NCI-H69 (cell line): ENCODE measurements at places on chromosomes 3 and 15.

DNA sequence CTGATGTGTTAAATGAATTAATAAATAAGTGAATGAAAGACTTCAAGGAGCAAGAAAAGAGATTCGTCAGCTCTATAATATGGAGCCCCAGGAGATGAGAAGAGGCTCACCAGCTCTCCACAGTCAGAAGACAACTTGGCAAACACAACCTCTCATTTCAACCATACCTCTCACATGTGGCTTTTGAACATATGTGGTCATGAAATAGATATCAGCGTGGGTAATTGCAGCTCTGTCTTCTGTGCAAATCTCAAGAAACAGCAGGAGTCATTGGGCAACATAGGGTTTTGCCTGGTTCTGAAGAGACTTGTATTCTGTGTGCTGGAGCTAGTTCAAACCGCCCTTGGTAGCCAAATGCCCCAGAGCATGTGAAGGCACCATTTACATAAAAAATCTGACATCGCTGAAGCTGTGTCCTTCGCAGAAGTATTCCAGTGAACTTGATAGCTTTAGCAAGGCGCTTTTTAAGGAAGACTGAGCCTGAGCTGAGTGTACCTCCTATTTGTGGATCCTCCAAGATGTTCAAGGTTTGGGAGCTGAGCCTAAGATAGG is 8.4 kb downstream of the CX3CR1 start:
- peak; percentile 27 for DNase-seq

- peak; percentile 77 for DNase-seq
Measured at GRCh38 chr3:18237251-18238005, 187.7 kb downstream of the SATB1 start.

- peak; percentile 41 for DNase-seq
Measured at GRCh38 chr3:170724599-170725280, 138.9 kb upstream of the SLC7A14 start.

- DNase-seq, result peak; percentile 58
Measured at GRCh38 chr15:33311312-33311971, 675 bp downstream of the RYR3 start.

DNA sequence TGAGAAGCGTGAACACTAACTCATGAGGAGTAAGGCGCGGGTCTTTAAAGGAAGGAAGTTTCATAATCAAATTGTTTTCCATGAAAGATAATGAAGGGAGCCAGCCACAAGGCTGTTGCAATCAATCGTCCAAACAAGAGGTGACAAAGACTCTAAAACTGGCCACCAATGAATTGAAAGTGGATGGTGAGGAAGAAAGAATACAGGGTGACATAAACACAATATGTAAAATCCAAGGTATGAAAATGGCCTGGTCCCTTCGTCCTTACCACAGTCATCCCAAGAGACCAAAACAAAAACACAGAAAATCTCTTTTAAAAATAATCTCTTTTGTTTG is 12.0 kb downstream of the CD86 start:
- no peak for DNase-seq

DNA sequence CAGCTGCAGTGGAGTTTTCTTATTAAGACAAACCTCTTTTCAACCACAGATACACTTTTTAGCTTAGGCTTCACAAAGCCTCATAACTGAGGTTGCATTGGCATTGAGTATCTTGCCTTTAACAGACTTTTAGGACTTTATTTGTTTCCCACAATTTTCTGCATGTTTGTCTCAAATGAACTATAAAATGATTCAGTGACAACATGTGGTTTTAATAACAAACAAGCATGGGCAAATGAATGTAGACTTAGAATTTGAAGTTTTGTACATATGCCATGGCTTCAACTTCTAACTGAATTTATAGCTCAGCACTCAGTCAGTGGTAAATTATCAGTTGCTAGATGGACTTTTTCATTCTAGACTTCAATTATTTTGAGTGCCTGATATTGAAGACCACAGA is 101.6 kb downstream of the SLC25A26 start:
- no peak for DNase-seq

GRCh38 chr3:13876451-13877100 is 3.3 kb downstream of the WNT7A start:
- no peak for DNase-seq

- no peak for DNase-seq
Measured at GRCh38 chr3:60759439-60759838, 491.8 kb downstream of the FHIT start.

DNA sequence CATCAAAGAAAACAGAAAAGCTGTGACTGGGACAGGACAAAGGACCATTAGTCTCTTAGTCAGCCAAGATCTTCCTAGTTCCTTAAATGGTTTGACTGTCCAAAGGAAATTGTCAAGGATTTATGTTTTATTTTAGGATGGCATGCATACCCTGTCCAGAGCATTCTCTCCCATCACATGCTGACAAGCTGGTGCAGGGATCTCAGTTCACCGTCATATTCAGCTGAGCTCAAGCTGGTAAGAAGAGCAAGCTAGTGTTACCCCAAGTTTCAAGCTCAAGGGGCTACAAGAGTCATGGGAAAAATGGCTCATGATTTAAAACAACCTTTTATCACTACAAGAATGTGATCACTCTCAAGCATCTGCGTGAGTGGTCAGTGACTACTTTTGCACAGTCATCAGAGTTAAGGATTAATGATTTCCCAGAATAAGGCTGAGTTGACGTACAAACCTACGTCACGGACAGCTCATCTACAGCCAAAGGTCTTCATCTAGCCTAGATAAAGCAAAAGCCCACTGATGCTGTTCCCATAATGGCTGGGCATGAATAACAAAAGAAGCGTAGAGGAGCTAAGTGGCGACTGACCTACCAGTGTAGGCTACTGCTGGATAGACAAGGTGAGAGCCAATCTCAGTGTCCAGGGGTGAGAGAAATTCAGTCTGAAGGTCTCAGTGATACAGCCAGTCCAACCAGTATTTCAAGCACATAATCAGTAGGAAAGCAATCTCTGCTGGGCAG is 157.5 kb downstream of the GABRB3 start:
- DNase-seq, result no peak

- DNase-seq, result no peak
Measured at GRCh38 chr3:178669022-178669601, 132.9 kb downstream of the KCNMB2 start.

- no peak for DNase-seq
Measured at GRCh38 chr15:67103432-67103831, 38.0 kb downstream of the SMAD3 start.

DNA sequence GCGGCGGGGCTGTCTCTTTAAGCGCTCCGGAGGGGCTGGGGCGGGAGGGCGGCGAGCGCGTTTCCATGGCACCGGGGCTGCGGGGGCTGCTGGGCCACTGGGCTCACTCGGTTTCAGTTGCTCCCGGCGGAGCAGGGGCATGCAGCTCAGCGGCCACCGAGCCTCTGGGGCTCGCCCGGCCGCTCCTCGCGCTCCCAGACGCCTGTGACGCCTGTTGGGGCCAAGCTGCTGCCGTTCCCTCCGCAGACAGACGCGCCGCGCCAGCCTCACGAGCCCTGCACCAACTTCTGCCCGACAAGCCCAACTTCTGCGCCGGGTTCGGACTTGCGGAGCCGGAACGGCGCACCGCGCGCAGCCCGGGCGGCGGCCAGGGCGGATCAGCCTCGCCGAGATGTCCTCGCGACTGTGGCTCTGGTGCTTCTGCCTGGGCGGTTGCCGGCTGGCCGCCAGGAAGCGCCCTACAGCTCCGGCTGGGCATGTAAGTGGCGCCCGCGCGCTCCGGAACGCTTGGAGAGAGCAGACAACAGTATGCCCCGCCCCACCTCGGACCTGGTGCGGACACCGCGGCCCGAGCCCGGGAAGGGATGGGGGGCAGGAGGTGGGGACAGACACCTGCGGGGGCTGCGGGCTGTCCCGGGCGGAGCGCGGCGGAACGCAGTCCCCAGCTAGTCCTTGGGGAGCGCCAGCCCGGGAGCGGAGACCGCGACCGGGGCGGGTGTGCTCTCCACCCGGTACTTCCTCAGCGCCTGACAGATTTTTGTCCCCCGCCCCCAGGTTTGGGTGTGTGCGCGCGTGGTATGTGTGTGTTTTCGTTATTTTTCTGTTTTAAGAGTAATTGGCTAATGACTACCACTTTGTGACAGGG is 154.1 kb upstream of the GOLIM4 start:
- DNase-seq, result peak; percentile 98

DNA sequence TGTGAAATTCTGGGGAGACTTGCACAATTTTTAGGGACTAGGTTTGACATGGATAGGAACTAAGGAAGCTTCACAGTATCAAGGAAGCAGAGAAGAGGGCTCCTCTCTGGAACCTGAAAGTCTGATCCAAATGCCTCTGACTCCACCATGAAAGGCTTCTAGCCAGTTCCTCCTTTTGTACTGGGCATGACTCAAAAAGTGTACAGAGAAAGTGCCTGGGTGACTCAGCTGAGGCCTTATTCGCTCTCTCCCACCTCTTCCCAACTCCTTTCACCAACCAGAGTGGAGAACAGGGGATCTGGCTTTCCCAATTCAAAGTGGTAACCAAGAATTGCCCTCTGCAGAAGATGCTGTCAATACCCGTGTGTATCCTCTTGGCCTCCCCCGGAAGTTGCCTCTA is 342.9 kb upstream of the PROK2 start:
- DNase-seq, result no peak

- DNase-seq, result no peak
Measured at GRCh38 chr3:194221336-194221735, 85.4 kb downstream of the HES1 start.

- DNase-seq, result no peak
Measured at GRCh38 chr15:85116494-85116893, 134.8 kb downstream of the PDE8A start.

DNA sequence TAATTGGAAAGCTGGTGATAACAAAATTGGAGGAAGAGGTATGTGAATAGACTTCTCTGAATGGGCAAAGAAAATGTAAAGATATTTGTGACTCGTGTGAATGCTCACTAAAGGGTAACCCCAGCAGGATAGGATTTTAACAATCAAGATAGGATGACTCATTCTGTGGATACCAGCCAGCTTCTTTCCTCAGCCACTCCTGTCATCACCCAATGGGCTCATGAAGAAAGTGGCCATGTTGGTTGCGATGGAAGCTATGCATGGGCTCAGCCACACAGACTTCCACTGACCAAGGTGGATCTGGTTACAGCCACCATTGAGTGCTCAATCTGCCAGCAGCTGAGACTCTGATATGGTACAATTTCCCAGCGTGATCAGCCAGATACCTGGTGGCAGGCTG is 40.9 kb downstream of the STRIT1 start:
- no peak for DNase-seq

GRCh38 chr3:42421818-42422796 is 11.7 kb upstream of the LYZL4 start:
- no peak for DNase-seq

- no peak for DNase-seq
Measured at GRCh38 chr3:106534206-106534605, 665.4 kb upstream of the CBLB start.

- peak; percentile 13 for DNase-seq
Measured at GRCh38 chr15:49171790-49172189, 1.7 kb downstream of the GALK2 start.

DNA sequence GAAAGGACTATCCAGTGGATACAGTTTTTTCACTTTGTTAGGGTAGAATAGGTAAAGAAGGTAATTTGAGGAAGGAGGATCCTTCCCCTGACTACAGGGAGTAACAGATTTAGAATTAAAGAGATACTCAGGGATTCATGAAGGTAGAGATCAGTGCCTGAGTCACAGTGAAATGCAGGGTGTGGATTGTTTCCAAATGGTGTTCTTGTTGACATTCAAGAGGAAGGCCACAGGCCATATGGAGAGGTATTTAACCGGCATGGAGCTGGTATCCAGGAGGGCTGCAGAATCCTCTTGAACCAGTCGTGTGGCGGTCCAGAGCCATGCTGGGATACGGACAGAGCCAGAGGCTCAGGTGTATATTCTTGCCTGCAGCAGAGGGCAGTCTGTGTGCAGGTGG is 28.2 kb downstream of the GYG1 start:
- peak; percentile 53 for DNase-seq

GRCh38 chr3:57556459-57557084 is 498 bp downstream of the PDE12 start:
- DNase-seq, result peak; percentile 56

DNA sequence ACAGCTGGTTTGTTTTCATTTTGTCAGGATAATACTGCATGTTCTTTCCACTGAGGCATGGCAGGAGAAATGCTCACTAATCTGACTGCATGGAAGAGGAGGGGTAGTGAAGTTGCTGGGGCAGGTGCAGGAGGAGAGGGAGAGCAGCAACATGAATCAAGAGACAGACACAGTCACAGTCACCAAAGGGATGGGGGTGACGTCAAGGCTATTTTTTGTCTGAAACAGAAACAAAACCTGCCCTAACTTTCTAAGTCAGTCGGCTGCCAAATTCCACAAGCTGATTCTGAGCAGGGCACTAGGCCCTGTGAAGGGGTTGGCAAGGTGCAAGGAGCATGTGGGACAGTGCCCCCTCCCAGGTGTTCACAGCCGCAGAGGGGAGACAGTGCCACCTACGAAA is 186.6 kb upstream of the NSMCE3 start:
- DNase-seq, result no peak

GRCh38 chr3:32577581-32578556 is 7.2 kb upstream of the DYNC1LI1 start:
- peak; percentile 51 for DNase-seq

DNA sequence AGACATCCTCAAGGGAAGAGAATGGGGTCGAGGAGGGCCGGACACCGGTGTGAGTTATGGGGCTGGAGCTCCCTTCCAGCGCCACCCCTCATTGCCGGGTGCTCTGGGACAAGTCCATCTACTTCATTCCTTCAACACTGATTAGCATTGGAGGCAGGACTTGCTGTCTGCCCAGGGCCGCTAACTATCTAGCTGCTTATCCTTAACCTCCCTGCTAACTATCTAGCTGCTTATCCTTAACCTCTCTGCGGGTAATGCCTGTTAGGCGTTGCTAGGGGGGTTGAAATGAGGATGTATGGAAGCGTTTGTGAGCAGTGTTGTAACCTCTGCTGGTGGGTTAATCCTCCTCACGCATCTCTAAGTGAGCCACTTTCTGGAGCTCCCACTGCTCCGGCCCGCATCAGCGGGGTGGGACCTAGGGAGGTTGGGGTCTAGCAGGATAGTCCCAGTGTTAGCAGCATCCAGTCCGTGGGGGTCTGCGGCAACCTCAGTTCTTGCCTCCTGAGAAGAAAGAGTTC is 10.9 kb upstream of the CHAC1 start:
- DNase-seq, result peak; percentile 61

DNA sequence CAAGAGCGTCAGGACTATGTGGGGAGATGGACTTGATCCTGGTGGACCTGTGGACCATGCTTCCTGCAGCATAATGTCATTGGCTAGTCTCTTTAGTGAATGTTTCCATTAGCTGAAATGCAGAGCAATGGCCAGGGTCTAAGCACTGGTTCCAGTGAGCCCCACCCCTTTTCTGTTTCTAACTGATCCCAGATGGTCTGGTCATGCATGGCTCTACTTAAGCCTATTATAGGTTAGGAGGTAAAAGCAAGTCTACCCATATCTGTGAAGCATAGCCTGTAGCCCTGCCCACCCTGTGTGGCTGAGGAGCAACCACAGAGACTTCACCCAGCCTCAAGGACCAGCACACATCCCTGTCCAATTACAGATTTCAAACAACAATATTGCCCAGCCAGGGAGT is 419.2 kb downstream of the ZNF385D start:
- DNase-seq, result no peak
